ENCODE measurements at places on chromosomes 1 and 21.

- no peak for DNase-seq
Measured at GRCh38 chr1:2534687-2535441, 4.8 kb upstream of the HES5 start.

DNA sequence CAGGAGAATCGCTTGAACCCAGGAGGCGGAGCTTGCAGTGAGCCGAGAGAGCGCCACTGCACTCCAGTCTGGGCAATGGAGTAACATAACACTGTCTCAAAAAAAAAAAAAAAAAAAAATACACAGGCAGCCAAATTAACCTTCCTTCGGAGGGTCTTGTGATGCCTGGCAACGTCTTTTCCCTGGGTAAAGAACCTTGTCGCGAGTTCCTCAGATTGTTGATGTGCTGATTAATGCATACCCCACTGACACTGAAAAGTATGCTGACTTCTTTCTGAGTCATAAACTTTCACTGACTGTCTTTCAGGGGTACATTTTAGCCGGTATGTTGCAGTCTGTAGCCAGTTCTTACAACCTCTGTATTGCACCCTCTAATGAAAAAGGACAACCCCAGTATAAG is 95.1 kb upstream of the SOD1 start:
- DNase-seq, result no peak

GRCh38 chr1:222006715-222007114 is 264.8 kb upstream of the DUSP10 start:
- no peak for DNase-seq

- DNase-seq, result peak; percentile 91
Measured at GRCh38 chr21:36028127-36029069, 31.9 kb downstream of the SETD4 start.

- DNase-seq, result no peak
Measured at GRCh38 chr1:82059959-82060358, 259.2 kb downstream of the ADGRL2 start.

DNA sequence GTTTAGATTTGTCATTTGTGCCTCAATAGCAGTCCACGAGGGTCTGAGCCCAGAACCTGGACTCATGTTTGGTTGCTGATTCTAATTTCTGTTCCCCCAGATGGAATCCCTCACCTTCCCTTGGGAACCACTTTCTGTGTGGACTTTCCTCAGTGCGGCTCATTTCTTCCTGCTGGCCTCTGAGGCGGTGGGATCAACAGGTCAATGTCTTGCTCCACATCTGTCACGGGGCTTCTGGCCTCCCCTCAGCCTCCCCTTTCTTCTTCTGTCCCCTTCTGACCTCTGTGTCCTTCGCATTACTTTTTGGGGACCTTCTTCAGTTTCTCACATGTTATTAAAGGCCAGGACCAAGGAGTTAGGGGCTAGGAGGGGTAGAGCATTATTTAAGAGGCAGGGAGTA is 49.2 kb upstream of the PRELP start:
- no peak for DNase-seq

DNA sequence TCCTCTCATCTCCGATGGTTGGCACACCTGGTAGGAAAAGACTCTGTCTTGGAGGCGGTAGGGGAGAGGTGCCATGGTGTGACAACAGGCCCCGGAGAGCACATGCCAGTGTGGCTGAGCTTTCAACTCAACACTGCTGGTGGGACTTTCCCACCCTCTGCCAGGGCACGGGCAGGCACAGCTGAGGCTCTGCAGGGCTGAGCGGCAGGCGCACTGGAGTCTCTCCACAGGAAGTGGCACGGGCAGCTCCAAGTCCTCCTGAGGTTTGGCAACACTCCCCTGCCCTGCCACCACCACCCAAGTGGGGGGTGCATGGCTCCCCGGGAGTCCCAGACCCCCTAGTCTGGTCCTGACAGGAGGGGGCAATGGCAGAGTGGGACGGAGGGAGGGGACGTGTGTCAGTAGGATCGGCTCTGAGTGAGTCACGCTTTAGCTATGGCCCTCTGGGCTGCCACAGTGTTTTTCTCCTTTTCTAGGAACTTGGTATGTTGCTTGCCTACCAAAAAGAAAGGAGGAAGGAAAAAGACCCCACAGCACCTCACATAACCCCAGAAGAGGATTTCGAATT is 27.3 kb upstream of the EVA1B start:
- no peak for DNase-seq

DNA sequence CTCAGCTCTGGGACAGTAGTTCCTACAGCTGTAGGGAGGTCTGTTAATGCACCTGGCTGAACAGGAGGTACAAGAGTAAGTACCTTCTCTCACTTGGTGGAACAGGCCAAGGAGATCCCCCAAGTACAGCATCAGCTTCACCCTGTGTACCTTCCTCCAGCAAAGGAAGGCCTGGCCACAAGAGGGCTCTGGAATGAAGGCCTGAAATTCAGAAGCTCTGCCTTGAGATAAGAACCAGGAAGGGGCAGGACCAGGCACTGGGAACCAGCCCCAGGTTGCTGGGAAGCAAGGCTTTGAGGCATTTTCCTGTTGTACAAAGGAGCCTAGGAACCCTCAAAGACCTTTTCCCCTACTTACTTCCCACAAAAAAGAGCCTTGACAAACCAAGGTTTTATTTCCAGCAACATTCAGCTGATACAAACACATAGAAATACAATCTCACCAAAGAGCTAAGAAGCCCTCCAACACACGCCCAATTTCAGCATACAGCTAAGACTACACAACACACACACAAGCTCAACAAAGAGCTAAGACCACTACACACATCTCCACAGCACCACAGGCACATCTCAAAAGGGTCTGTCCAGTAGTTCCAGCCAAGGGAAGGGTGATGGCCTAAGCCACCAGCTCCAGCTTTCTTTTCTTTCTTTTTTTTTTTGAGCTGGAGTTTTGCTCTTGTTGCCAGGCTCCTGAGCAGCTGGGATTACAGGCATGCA is 23.5 kb downstream of the F11R start:
- peak; percentile 70 for DNase-seq

GRCh38 chr1:226643611-226644540 is 95.2 kb downstream of the ITPKB start:
- DNase-seq, result no peak

DNA sequence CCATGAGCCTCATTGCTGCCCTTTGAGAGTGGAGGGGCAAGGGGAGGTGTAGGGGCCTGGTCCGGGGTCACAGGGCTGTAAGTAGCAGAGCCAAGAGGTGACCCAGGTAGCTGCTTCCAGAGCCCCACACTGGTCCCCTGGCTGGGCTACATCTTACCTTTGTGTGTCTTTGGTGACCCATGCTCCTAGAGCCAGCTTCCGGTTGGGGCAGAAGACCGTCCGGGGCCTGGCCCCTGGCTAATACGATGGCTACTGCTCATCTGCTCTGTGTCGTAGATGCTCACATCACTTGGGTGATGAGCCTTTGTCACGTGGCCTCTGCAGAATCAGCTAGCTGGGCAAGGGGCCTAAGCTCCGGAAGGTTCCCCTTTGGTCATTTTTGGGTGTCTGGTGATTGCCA is 20.6 kb downstream of the ABCG1 start:
- DNase-seq, result no peak

DNA sequence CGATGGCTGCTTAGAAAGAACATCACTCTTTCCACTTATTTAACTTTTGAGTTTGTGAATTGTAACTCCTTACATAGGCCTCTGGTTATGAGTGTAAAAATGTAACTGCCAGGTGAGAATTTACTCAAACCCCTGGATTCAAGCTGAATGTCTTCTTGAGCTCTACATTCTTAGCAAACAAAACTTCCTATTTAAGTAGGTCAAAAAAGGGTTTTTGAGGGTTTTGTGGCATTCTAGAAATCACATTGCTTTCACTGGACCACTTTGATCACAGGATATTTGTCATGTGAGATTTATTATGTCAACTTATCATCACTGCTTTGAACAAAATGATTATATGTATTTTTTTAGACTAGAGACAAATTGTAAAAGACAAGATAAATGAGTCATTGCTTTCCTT is 5.7 kb downstream of the IL23R start:
- DNase-seq, result no peak

DNA sequence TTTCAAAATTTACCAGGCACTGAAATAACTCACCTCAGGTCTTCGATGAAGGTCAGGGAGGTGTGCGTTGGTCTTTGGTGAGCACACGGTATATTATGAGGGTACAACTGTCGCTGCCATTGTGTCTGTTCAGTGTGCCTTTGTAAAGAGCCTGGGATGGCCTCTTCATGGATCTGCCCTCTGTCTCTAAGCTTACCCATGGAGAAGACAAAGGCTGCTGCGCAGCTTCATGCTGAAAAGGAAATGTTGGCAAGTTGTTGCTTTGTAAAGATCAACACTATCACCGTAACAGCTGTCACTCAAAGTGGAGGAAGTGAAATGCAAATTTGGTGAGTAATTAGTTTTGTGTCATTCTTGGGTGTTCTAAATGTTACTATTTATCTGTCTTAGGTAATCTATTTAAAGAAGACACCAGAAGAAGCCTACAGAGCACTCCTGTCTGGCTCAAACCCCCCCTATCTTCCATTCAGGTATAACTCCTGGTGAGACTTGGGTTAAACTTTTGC is 71.6 kb downstream of the CDC14A start:
- no peak for DNase-seq

DNA sequence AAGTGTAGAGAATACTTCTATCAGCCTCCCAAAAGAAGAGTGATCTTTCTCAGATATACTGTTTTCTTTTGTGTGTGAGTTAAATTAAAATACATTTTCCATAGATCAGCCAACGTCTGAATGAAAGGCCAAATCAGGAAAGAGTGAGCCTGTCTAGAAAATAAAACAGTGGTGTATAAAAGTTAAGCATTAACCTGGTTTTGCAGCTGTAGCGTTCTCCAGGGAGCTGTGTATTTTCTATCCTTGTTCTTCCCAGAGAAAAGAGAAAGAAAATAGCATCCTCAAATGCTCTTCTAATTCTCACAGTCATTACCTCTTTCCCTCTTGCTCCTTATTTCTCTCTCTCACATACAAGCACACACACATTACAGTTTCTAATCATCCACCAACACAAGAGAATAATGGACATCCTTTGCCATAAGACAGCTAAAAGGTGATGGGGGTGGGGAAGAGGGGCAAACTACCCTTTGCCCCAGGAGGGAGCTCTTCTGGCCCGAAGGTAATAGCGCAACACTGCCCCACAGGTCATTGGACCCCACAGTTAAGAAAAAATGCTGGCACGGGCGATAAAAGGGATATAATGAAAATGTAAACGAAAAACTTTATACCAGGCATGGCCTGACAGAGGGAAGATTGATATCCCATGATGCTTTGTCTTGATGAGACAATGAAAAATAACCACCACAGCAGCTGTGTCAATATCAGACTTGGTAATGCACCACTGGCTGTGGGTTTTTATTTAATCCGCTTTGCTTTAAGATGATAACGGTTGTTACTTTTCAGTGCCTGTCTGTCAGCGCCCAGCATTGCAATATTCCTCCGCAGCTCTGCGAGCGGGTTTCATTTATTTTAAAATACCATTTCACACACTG is 150.3 kb downstream of the NUF2 start:
- no peak for DNase-seq

DNA sequence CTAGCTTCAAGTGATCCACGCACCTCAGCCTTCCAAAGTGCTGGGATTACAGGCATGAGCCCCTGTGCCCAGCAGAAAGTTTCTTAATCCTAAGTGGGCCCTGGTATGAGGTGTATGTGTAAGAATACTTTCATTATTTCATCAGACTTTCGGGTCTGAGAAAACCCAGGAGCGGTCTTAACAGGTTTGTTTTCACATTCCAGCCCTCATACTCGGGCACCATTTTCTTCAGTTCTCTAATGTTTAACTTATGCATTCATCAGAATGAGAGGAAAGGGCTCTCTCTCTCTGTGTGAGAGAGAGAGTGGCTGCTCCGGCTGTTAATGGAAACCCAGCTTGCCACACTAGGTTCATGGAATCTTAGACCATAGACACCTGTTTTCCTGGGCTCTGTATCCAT is 4.2 kb upstream of the PADI1 start:
- no peak for DNase-seq

GRCh38 chr1:67338642-67339041 is 31.0 kb downstream of the IL12RB2 start:
- no peak for DNase-seq

DNA sequence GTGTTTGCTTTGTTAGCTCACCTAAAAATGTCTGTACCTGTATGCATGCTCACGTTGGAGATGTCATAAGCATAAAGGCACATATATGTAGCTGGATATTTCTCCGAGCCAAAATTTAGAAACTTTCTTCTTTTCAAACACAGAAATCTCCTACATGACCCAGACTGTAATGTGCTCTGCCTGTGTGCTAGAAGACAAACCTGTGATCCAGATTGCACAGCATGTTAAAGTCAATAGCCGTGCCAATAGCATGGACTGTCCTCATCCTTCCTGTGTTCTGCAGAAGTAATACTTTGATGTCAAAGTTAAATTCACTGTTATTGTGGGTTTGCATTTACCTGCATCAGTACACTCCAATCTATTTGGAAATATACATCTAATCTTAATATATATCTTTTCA is 346.2 kb upstream of the ZRANB2 start:
- DNase-seq, result no peak

Measured in iPS-NIHi11 (cell line).